GM04503 (cell line): ENCODE measurements at places on chromosomes 11 and 22.

- DNase-seq: no peak
These were observed 8.3 kb downstream of the FXYD2 start for GRCh38 chr11:117816151-117816741.

DNA sequence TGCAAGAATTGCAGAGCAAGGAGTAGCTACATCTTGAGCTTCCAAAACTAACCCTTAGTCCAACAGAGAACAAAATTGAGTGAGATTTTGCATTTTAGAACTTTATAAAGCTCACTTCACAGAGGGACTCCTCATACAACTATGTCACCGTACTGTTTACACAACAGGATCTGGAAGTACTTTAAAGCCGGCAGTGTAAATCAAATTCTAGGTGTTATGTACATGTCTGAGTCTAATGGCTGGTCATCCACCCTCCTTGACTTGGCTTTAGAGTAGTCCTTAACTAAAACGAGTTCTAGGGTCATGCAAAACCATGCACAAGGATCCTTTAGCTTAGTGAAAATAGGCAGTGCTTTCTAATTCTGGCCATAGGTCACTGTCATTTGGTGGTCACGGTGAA is 23.5 kb downstream of the IRAG1 start:
- DNase-seq: no peak

DNA sequence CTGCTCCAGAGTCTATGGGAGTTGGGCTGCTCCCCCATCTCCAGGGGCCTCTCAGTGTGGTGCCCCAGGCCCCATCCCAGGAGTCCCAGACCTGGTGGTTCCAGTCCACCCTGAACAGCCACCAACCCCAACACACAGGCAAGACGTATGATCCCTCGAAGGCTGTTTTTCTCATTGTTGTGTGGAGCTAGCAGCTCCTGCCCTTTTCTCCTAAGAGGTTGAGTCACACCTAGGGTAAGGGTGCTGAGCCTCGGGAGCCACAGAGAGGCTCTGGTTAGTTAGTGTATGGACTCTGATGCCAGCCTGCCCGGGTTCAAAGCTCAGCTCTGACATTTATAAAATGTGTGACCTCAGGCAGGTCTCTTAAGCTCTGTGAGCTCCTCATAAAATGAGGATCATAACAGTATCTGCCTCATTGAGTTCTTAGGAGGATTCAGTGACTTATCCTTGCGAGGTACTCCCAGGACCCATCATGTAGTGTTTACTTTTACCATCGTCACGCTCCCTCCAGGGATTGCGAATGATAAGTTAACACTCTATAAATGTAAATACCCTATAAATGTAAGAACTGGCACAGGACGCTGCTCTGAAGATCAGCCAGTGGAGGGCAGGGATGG is 47.2 kb downstream of the FBLN1 start:
- DNase-seq: no peak

DNA sequence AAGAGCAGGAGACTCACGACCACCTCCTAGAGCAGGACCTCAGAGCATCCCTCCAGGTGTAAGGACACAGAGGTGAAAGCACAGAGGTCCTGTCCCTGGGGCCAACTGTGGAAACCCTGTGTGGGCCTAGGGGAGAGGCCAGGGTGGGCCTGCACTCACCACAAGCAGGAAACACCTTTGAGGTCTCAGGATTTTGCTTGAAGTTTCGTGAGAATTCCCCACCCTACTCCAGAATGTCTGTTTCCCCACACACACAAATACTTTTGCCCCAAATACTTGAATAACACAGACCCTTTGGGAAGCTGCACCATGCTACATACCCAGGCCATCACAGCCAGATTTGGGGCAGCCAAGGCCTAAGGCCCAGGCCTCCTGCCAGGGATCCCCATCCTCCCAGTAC is 18.1 kb downstream of the SLC43A3 start:
- no peak for DNase-seq

- no peak for DNase-seq
These were observed 54.5 kb downstream of the PACS1 start for GRCh38 chr11:66124564-66124963.
